ENCODE measurements at places on chromosomes 5 and 9.
A peak's percentile ranks its signal among the peaks of the same experiment; 100 is the strongest.

- DNase-seq, result no peak
These were observed 98.5 kb upstream of the LHFPL2 start for GRCh38 chr5:78747055-78747454.

- peak; percentile 75 for DNase-seq
These were observed 38.5 kb downstream of the FAXDC2 start for GRCh38 chr5:154811653-154812465.

DNA sequence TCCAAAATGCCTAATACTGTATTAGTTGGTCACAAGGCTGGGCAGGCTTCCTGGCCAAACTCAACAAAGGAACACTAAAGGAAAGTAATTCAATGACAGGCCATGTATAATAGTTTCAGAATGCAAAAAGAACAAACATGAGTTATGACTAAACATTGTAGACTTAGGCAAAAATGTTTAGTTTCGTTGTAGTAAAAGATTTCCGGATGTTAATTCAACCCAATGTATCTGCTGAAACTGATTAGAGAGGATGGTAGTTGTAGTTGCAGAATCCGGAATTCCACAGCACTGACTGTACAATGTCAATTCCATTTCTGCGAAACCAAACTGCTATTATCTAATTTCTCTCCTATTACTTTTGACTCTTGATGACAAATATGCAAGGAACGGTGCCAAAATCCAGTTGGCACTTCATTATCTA, 117.9 kb upstream of the FST start:
- DNase-seq, result no peak

- no peak for DNase-seq
These were observed 289.3 kb downstream of the KIAA0825 start for GRCh38 chr5:94329115-94329514.

GRCh38 chr9:86093788-86094555, 5.4 kb downstream of the GOLM1 start:
- DNase-seq, result no peak
